ENCODE measurements at places on chromosomes 3 and 15.

DNA sequence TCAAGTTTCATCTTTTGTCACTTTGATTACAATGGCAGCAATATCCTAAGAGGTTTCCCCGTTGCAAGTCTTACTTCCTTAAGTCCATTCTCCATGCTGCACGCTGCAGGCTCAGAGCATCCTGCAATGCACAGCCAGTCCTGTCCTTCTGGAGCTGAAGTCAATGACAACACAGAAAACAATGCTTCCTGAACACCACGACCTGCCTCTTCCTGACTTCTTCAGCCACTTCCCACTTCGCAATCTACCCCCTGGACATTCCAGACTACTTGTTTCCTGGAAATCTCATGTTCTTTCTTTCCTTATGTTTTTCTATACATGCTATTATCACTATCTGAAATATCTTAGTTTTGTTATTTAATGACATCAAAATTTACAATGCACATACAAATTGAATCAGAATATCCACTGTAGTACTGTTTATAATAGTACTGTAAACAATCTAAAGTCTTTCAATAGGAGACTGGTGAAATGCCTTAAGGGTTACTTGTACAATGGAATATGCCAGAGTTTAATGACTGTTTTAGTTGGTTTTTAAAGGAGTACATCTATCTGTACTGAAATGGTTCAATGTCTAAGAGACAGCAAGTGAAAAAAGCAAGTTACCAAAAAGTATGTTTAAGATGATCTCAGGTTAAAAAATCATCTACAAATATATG, 113.7 kb upstream of the PRTG start:
- no peak for DNase-seq

DNA sequence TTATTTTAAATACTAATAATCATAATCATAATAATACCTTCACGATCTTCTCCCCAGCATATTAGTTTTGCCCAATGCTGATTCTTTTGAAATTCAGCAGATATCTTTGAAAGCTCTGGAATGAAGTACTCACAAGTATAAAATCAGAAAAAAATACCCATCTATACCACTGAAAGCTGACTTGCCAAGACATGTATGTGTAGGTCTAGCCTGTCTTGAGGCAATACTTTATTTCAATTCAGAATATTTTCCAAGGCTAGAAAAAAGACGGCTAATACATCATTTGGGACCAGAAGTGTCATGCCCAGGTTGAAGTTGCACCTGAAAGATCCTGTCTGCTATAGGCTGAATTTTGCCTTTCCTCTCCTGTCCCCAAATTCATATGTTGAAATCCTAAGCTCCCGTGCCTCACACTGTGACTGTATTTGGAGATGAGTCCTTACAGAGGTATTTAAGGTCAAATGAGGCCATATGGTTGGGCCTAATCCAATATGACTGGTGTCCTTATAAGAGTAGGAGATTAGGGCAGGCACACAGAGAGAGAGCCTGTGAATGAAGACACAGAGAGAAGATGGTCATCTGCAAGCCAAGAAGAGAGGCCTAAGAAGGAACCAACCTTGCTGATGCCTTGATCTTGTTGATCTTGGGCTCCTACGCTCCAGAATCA, 255.9 kb upstream of the CMC1 start:
- no peak for DNase-seq

DNA sequence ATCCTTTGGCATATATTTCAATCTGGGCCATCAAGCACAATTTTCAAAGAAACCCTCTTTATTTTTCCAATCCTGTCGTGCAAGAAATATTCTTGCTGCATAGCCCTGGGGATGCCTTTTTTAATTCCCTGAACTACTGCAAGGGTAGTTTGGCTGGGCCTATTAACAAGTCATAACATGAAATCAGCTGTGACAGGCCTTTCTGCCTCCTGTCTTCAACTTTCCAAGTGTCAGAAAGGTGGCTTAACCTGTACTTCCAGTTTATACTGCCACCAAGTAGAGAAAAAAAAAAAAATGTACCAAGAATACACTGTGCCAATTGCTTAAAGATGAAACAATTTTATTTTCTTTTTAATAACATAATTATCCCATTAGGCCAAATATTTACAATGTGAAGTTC, 32.4 kb upstream of the SPPL2A start:
- DNase-seq, result no peak

DNA sequence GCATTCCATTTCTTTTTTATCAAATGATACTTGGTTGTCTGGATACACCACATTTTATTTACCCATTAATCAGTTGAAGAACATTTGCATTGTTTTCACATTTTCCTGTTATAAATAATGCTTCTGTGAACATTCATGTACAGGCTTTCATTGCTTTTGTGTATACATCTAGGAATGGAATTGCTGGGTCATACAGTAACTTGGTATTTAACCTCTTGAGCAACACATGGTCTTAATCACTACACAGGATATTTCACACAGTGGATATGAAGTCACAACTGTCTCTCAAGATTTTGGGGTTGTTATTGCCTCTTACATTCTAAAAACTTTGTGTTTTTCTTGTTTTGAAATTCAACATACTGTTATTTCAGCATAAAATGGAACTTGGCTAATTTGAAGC, 48.2 kb downstream of the C3orf85 start:
- no peak for DNase-seq

DNA sequence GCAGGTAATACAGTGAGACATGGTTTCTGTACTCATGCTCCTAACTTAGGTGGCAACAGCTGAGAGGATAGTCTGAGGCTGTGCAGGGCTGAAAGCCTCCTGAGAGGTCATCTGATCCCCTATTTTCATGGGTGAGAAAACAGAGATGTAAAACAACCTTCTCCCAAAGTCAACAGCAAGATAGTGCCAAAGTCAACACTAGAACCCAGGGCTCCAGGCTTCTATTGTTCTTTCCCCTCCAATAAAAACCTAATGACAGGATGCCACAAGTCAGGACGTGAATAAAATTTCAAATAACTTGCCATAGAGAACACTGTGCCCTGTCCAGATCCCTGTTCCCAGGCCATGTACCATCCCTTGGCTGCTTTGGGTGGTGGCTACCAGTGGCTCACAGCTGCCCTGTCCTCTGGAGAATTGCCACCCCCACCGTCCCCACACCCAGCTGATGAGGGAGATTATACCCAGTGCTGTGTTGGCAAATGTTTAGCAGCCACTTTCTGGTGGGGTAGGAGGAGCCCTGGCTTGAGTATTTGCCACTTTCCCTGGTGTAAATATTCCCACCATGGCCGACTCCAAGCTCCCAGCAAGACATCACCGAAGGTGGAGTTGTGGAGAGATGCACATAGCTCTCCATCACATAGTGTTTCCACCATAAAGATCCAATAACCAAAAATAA, 54.8 kb downstream of the SRGAP3 start:
- no peak for DNase-seq

DNA sequence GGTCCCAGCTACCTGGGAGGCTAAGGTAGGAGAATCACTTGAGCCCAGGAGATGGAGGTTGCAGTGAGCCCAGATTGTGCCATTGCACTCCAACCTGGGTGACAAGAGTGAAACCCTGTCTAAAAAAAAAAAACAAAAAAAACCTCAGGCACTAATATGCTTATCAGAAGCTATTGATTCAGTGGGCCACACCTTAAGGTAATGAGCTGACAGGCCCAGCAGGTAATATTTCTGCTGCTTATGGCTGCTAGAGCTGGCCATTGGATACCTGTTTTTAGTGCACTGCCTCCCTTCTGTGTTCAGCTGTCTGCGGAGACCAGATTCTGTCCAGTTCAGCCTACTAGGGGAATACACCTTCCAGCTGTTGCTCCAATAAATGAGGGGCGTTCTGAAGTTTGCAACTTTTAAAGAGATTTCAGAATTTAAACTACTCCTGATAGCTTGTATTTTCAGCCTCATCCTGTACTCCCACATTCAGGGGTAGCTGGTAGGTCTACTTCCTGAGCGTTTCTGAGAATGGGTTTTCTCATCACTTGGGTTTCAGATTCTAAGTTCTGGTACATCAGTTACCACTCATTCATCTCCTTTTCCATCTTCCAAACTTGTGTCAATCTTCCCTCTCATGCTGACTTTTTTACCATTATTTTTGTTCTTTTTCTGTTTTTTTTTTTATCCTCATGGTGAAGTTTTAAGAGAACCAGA, 69.0 kb downstream of the ATP11B start:
- no peak for DNase-seq

- DNase-seq, result no peak
These were observed 42.5 kb upstream of the PIK3CB start for GRCh38 chr3:138877226-138877625.

DNA sequence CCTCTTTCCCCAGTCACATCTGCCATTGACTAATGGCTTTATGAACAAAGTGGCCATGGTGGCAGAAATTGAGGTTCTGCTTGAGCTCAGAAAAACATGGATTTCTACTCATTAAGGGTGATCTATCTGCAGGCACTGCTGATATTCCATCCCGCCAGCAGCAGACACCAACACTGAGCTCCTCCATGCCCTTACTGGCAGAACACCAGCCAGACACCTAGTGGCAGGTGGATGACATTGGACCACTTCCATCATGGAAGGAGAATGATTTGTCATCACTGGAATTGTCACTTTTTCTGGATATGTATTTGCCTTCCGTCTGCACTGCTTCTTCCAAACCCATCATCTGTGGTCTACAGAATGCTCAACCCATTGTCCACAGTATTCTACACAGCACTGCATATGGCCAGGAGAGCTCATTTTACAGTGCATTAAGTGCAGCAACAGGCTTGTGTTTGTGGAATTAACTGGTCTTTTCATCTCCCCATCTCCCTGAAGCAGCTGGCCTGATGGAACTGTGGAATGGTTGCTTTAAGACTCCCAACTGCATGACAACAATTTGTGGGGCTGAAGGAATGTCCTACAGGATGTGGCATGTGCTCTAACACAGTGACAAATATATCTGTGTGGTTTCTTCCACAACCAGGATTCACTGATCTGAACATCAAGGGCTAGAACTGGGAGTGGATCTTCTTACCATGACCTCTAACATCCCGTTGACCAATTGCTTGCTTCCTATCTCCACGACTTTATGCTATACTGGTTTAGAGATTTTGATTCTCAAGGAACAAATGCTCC, 103.4 kb downstream of the WNT7A start:
- no peak for DNase-seq

DNA sequence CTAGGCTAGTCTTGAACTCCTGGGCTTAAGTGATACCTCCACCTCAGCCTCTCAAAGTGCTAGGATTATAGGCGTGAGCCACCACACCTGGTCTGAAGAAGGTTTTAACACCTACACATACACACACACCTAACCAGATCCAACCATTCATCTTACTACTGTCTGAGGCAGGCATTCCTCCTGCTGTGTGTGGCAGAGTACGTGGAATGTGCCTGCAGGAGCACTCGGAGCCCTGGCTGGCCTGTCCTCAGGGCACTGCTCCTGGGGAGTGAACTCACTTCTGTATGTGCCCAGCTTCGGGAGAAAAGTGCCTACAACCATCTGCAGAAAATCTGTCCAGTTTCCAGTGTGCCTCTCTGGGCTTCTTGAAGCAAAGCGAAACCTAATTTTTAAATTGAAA, 58.2 kb upstream of the LIMD1 start:
- DNase-seq, result no peak

DNA sequence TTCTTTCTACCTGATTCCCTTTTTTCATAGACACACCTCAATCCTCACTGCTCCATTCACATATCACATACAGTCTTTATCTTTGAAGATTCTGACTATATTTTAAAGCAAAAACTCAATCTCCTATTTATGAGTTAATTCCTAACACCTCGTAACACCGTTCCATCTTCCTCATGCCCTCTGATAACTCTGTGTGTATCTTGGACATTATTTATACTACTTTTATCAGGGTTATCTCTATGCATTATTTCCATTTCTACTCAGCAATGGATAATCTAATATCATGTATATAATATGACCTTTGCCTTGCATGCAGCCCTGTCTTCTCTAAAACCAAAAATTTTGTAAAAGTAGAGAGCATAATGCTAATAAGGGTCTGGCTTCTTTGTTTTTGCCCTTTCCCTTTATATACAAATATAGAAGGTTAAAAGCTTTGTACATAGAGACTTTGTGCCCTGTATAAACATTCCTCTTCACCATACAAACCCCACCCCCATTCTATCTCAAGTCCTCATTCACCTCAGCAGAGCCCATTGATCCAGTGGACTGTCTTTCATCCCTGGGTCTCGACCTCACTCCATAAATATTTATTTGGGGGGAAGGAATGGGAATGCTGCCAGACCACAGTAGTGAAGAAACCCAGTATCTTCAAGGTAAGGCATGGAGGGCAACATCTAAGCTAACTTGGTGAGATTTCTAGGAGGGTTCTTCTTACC, 21.8 kb downstream of the TRIM42 start:
- no peak for DNase-seq
